Skin of body (tissue), 3 donors: ENCODE measurements at places on chromosomes 12 and 14.

GRCh38 chr12:52581481-52581880, 7.8 kb upstream of the KRT74 start:
- DNase-seq: no peak

DNA sequence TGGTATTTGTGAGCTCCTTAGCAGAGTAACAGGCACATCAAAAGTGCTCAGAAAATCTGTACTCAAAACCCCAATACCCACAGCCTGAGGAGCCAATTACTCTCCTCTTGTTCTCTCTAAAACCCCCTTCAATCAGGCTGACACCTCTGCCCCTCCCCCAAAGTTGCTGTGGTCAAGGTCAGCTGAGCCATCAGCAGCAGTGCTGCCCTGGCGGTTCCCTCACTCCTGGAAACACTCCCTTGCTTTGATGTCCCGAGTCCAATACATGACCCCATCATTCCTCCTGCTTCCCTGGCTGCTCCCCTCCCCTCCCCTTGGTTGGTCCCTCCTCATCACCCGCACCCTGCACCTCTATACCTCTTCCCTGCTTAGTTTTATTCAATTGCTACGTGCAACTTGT, 57.2 kb upstream of the C14orf132 start:
- no peak for DNase-seq

DNA sequence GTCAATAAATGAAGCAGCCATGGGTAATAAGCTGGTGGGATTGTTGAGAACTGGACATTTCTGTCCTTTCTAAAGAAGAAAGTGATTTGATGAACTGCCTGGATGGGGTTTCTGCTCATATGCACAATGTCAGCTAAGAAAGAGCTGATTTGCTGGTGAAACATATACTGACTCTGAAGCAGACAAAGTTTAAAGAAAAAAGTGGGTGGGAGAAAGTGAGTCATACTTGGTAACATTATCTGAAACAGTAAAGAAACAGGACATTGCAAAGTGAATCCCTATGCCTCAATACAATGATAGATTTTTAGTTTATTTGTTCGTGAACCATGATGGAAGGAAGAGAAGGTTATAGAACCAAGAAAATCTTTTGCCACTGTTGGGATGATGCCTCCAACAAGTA, 95.6 kb upstream of the DNM1L start:
- DNase-seq: no peak

- no peak for DNase-seq
These were observed 4.9 kb upstream of the CMA1 start for GRCh38 chr14:24513009-24513408.
